Coronary artery (tissue), 2 donors: ENCODE measurements at places on chromosomes 5 and 9.

- DNase-seq: no peak
Measured at GRCh38 chr9:110259566-110259965, 3.3 kb upstream of the TXN start.

DNA sequence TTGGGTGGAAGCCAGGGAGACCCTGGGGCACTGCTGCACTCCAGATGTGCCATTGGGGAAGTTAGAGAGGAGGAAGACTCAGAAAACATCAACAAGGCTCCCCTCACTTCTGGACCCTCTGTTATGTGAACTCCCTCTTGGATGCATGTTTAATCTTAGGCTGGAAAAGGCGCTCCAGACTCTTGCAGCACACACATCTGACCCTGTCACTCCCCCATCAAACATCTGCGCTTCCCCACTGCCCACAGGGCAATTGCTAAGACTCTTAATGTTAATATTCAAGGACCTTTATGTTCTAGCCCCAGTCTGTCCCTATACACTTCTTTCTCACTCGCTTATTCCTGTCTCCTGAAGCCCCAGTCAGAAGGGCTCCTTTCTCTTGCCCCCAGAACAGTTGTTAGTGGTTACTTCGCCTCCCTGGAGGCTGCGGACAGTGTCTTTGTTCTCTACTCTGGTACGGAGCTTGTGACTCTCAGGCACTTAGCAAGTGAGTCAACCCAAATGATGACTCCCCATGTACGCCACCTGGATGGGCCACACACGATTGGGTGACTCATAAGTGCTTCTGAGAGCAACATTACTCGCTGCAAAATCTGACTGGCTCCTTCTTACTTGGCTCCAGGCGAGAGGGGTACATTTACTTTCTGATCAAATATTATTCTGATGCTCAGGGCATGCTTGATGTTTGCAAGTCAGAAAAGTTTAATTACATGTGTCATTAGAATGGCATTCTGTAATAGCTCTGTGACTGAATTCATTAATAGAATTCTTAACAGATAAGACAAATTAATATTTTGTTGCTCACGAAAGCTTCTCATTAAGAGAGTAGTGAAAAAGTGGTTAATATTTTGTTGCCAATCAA is 193.6 kb downstream of the HSPA4 start:
- DNase-seq: no peak

GRCh38 chr9:123376218-123377071 is 20.4 kb downstream of the CRB2 start:
- DNase-seq: no peak

- DNase-seq: no peak
Measured at GRCh38 chr9:3793971-3794383, 268.2 kb upstream of the RFX3 start.

GRCh38 chr5:79794347-79794746 is 104.7 kb downstream of the CMYA5 start:
- no peak for DNase-seq

- no peak for DNase-seq
Measured at GRCh38 chr5:61023131-61023530, 78.1 kb downstream of the NDUFAF2 start.

DNA sequence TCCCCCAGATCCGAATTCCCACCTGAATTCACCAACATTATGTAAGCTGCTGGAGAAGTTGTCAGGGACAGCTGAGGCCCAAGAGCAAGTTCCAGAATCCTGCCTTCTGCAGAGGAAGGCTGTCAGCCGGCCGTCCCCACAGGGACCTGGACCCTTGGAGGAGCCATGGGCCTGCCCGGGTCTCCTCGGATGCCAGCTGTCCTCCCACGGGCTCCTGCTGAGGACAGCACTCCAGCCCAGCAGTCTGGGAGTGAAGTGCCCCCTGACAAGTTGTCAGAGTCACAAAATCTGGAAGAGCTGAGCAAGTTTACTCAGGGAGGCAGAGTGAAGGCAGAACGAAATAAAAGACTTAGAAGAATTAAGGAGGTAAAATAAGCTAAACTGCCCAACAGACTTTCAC is 192.5 kb upstream of the DAPK1 start:
- no peak for DNase-seq

- no peak for DNase-seq
Measured at GRCh38 chr9:114117996-114118830, 19.1 kb upstream of the KIF12 start.

- no peak for DNase-seq
Measured at GRCh38 chr5:42751044-42751443, 5.6 kb upstream of the CCDC152 start.

DNA sequence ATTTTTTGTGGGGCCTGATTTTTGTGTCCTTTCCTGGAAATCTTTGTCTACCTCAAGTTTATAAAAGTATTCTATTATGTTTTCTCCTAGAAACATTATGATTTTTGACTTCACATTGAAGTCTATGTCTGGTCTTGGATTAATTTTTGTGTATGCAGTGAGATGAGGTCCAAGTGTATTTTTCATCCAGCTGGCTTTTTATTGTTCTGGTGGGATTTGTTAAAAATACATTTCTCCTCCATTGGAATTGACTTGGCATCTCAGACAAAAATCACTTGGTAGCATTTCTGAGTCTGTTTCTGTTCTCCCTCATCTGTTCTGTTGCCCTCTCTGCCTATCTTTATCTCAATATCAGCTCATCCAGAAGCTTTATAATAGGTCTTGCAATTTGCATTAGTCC is 109.0 kb downstream of the IRX1 start:
- DNase-seq: no peak

DNA sequence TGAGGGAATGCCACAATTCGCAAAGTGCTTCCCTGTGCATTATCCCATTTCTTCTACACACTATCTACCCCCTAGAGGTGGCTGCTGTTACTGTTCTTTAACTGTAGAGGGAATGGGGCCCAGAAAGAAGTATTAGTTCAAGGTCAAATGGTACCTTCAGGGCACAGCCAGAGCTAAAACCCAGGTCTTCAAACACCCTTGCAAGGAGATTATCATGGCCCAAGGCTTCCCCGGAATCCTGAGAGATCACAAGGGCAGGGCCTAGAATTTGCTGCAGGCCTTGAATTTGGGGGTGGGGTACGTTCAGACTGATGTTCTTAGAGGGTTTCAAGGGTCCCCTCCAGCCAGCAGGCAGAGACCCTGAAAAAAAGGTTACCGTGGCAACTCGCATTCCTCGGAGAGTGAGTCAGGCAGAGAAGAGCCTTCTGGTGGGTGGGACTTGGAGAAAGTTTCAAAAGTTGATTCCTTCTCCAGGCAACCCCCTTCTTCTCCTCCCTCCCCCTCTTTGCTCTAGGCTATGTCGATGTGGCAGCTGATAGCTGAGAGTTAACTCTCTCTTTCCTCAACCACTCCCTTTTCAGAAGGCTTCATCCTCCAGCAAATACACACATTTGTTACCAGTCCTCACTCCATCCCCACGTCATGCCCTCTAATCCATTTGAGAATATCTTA is 1.9 kb downstream of the SPARC start:
- DNase-seq: peak; percentile 87

- DNase-seq: no peak
Measured at GRCh38 chr9:4519604-4520003, 29.3 kb downstream of the SLC1A1 start.

DNA sequence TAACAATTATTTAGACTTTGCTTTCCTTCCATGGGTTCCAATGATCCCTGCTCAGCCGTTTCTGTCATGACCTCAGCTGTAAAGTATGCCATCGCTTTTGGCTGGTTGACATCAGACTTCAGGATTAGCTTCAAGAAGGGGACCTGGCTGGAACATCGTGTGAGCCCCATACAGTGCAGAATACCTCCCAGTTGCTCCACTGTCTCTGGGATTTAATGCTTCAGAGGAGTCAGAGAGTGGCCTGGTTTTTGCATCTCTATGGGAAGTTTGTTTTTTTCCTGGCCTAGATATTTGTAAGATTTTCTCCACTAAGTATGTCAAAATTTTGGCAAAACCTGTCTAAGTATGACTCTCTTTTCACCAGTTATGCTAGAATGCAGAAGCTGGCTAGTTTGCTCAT is 216.9 kb downstream of the GABBR2 start:
- DNase-seq: no peak

- DNase-seq: no peak
Measured at GRCh38 chr5:64165500-64166200, at the start of gene RNF180. Gene RNF180, plus strand, starts transcription at chr5:64165843. Its CDS starts 34,965 bp downstream, at chr5:64200808.

DNA sequence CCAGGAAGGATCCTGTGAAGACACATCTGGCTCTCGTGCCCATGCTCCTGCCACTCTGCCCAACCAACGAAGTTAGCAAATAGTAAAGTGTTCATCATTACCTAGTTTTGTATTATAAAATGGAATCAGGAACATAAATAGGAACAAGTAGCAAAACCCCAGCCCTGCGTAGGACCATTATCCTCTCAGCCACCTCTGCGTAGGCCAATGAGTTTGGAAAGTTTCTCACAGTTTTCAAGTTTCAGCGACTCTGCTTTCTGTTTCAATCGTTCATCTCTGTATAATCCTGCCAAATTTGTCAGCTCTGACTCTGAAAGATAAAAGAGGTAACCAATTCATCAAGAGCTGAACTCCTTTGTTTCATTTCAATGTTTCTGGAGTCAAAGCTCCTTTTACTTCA is 10.1 kb upstream of the SPATA24 start:
- peak; percentile 24 for DNase-seq

GRCh38 chr9:25396828-25397227 is 281.4 kb downstream of the TUSC1 start:
- no peak for DNase-seq

DNA sequence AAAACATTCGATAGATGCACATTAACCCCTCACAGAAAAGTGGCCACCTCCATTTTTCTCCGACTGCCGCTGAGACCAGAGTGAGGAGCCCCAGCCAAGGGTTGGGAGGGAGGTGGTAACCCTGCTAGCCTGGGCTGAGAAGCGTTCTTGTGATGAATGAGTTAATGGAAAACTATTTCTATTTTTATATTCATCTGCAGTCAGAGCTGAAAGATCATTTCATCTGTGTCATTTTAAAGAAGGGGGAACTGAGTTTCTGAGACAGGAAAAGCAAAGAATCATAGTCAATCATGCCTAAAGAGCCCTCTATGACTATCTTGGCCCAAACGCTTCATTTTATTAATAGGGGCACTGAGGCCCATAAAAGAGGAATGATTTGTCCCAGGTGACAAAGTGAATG is 229.5 kb downstream of the PAPPA start:
- DNase-seq: no peak

- DNase-seq: no peak
Measured at GRCh38 chr9:122347348-122348287, 23.2 kb upstream of the PTGS1 start.

GRCh38 chr5:177440990-177441780 is 5.4 kb upstream of the PRR7 start:
- DNase-seq: no peak

- DNase-seq: no peak
Measured at GRCh38 chr5:125470280-125470902, 724.0 kb upstream of the ZNF608 start.

DNA sequence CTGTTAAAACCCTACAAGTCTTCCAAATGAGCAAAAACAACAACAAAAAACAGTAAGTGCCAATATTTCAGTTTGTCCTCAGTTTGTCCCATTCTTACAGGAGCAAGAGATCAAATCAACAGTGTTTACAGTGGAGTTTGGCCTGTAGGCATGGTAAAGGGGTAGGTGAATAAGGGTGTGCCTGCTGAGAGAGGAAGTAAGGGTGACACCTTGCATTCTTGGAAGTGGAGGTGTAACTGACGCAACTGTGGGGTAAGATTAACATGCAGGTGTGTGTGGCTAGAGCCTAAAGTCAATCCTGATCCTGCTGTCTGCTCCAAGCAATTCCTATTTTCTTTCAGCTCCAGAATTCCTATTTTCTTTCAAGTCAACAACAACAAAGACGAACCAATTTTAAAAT is 43.4 kb downstream of the PFDN1 start:
- DNase-seq: no peak

DNA sequence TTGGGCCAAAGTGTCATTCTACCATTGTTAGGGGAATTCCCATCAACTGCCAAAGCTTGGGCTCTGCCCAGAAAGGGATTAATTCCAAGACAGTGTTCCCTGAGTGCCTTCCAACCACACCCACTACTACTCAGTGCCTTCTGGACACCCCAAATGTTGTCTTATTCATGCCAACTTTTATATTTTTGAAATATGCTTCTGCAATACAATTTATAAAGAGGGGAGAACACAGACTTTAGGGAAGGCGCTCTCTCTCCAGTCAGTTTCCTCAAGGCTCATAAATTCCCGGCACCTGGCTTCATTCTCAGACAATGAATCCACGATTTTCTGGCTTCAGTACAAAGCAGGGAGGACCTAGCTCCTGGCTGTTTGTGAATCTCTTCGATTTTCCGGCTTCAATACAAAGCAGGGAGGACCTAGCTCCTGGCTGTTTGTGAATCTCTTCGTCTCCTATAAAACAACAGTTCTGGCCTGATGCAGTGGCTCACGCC is 120.1 kb upstream of the MYO10 start:
- DNase-seq: no peak

DNA sequence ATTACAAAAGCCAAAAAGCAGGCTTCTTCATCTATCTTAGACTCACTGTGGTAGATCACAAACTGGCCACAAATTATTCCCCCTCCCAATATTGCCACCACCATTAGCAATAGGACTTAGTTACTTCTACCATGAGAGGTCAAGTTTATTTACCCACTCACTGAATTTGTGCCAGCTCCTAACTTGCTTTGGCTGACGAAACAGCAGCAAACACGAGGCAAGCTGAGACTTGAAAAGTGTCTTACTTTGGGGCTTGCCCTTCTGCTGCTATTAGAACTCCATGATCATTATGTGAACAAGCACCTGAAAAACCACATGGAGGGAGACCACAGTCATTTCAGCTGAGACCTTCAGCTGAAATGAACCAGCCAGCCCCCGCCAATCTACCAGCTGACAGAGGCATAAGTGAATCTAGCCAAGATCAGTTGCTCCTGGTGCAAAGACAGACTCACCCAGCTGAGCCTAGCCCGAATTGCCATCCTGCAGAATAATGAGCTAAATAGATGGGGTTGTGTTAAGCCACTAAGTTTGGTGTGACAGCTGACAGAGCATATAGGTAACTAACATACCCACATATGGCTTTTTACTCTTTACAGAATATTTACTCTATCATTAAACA is 5.7 kb downstream of the WDR41 start:
- DNase-seq: no peak

- no peak for DNase-seq
Measured at GRCh38 chr5:37637165-37637845, 202.5 kb downstream of the GDNF start.

DNA sequence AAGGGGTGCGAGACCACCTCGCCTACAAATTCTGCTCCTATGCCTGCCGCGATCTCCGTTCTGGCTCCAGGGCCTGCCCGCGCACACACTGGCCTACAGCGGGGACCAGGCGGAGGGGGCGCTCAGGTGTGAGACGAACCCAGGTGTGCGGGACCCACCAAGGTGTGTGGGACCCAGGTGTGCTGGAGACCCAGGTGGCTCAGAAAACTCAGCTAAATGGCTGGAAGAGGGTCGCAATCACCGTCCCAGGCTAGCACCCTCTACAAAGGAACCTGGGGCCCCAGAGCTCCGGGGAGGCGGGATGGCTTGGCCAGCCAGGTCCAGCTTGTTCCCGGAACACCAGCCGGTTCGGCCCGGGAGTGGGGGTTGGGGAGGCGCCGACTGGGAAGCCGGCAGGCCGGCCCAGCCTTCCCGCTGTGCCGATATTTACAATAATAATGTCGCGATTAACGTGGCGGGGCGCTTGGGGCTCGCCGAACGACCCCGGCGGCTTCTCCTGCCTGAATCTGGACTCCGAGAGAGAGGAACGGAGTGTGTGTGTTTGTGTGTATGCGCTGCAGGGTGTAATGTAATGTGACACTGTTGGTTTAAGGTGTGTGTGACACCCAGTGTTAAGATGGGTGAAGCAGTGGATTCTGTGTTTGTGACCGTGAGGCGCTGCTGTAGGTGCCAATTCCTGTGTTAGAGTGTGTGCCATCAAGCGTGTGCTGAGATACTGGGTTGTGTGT is 1.4 kb downstream of the PCDH1 start:
- DNase-seq: peak; percentile 74

GRCh38 chr5:128572051-128572929 is 34.2 kb upstream of the FBN2 start:
- no peak for DNase-seq
